AG10803 (cell line): ENCODE measurements at places on chromosomes 11 and 22.

DNA sequence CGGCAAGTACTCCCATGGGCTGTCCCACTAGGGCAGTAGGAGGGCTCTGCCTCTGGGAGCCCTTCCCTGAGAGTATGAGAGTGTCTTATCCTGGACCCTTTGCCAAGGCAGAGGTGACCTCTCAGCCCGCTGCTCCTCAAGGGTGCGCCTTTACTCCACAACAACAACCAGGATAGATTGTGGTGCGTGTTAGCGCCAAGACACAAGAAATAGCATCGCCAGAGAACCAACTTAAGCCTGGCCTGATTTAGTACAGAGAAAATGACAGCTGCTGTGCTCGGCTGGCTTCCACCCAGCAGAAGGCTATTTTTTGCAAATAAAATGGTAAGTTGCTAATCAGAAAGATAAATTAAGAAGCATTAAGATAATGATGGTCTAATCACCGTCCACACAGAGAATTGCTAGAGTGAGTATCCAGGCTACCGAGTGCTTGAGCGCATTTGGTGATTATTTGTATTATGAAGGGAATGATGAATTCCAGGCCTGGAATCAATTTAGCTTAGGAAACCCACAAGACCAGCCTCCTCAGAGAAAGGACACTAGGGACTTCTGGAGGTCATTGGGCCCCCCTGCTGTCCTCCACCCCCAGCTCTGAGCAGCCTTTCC, 119.8 kb downstream of the PKNOX2 start:
- DNase-seq, result no peak

- DNase-seq, result no peak
Observed at GRCh38 chr22:37060801-37061610, 9.5 kb downstream of the KCTD17 start.

- DNase-seq, result peak; percentile 81
Observed at GRCh38 chr11:10727146-10727851, 23.7 kb upstream of the CTR9 start.

DNA sequence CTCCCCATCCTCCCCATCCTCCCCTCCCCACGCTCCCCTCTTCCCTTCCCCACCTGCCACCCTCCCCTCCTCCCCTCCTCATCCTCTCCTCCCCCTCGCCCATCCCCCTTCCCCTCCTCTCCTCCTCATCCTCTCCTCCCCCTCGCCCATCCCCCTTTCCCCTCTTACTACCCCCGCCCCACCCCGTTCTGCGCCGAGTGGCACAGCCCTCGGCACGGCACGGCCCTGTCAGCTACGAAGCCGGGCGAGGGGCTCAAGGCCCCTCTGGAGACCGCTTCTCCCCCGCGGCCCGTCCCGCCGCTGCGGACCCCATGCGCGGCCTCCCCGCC, 449.9 kb downstream of the OPCML start:
- DNase-seq, result no peak

GRCh38 chr11:112225753-112226061, 521 bp upstream of the PTS start:
- DNase-seq, result peak; percentile 70

DNA sequence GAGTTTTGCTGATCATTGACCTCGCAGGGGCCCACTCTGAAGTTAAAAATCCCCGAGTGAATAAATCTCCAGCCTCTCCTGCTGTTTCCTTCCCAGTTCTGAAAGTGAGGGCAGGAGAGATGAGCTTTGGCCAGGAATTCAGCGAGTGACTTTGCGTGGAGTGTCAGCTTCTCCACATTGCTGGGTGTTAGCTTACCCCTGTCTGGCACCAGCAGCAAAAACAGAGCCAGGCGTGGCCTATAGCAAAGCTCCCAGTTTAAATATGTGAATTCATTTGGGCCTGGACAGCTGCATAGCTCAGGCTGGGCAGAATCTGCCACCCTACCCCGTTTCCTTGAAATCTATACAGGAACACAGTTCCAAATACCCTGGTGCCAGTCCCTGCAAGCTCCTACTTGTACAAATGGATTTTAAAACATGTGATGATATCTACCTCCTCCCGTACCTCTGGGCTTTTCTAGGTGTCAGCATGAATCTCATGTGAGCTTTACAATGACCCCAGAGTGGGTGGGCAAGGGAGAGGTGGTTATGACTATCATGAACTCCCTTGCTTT, 25.6 kb downstream of the TIMP3 start:
- no peak for DNase-seq

- peak; percentile 20 for DNase-seq
Observed at GRCh38 chr22:32354360-32355351, 3.0 kb upstream of the RFPL3 start.

DNA sequence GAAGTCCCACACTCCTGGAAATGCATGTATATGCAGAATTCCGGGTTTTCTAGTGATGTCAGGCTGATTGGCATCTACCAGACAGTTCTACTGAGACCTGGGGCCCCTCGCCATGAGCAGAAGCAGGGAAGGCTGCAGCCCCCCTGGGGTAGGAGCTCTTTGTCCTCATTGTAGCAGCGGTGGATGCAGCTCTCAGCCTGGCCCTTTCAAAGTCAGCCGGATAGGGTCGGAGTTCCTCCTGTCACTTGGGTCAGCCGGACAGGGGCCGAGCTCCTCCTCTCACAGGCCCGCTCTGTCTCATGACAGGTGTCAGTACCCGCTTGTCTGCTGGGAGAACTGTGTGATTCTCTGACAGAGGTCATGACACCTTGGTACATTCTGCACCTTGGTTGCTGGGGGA, 30.0 kb downstream of the MRGPRD start:
- no peak for DNase-seq

GRCh38 chr11:103729617-103730016, 306.8 kb upstream of the DDI1 start:
- no peak for DNase-seq

GRCh38 chr11:10709299-10710086, 15.9 kb upstream of the IRAG1 start:
- DNase-seq, result no peak

DNA sequence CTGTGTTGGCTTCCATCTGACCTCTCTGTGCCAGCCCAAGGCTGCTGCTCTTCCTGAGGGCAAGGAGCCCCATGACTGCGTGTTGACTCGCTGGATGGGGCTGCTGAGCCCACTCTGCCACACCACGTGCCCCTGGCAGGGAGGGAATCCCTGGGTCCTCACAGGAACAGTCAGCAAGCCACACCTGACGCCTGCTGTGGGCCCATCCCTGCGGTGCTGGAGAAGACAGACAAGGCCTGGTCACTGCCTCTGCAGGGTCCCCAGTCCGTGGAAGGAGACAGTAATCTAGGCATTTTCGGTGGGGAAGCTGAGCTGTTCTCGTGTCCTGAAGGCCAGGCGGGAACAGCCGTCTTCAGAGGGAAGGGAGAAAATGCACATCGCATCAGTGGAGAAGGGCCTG, 10.6 kb upstream of the PPP6R3 start:
- DNase-seq, result no peak

- peak; percentile 57 for DNase-seq
Observed at GRCh38 chr11:64419818-64420485, 61.0 kb downstream of the RPS6KA4 start.

DNA sequence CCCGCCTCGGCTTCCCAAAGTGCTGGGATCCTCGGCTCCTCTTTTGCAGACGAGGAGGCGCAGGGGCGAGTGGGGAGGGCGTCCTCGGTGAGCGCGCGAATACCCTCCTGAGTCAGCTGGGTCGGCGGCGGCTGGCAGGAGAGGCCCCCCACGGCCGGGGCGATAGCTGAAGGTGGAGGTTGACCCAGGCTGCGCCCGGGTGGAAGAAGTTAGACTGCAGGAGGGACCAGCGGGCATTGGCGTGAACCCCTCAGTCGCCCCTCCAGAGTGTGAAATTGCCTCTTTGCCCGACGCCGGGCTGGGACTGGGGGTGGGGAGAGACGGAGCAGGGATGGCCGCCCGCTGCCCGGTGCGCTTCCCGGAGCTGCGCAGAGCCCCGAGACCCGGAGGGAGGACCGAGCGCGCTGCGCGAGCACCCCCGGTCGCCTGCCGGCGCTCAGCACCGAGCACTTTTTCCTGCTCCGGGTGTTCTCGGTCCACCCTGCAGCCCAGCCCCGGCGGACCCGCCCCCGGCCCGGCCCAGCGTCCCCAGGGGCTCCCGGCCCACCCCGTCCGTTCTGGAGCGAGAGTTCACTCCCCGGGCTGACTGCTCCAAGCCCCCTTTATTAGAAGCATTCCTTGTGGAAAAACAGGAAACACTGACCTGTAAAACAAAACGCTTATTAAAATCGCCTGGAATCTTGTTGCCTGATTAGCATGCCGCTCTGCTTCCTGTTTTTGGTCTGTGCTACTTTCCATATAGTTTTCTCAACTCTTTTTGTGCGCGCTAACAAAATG, 13.7 kb upstream of the CPT1A start:
- DNase-seq, result peak; percentile 55

DNA sequence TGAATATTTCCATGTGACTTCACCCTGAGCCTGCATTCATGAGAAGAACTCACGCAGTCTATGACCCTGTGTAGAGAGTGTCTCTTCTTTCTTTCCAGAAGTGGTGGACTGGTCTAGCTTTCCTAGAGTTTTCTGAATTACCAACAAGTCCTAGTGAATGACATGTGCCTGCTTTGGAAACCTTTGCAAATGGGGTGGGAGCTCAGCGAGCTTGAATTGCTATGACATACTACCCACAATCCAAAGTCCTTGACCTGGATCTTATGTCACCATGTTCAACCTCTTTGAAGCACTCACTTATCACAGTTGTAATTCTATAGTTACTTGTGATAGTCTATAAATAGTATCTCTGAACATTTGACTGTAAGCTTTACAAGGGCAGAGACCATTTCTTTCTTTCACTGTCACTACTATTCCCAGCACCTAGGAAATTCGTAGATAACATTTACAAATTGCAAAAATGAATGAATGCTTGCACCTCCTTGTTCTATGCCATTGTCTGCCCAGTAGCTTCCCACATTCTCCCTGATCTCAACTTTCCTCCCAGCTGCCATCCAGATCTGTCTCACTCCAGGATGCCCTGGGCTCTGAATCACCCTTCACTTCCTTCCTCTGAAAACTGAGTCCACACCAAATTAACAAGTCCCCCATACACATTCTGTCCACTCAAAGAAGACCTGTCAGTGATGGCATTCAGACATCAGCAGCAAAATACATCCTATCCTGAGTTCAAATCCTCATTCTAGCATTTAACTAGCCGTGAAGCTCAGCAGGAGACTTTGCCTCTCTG, 201.9 kb upstream of the SESN3 start:
- no peak for DNase-seq

DNA sequence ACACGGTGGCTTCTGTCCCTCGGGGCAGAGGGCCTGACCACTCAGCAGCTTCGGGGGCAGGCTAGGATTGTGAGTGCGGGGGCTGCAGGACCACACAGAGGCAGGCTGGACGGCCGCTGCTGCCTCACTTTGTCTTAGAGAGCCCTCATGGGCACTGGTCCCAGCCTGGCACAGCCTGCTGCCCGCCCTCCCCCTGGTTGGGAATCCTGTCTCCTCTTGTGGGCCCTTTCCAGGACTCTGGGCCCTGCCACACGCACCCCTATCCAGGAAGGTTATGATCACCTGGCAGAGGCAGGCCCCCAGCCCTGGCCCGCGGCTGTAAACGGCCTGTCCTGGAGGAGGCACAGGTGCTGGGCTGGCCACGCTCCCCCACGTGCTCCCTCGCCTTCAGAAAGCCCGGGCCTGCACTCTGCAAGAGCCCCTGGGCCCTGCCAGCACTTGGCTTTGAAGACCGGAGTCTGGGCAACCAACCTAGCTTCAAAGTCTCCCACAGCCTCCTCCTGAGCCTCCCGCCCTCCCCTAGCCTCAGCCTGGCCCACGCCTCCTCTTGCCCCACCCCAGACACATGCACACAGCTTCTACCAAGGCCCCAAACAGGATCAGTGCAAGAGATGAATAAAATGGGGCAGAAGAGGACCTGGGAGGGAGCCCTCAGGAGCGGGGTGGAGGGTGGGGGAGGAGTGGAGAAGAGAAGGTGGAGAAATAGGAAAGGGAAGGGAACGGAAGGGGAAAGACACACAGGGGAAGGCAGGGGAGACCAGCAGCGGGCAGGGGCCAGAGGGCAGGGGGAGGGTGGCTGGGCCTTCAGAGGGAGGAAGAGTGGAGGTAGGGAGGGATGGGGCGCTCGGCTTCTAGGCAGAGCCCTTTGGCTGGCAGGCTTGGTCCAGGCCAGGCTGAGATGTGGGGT, 31.0 kb downstream of the SYT7 start:
- no peak for DNase-seq

DNA sequence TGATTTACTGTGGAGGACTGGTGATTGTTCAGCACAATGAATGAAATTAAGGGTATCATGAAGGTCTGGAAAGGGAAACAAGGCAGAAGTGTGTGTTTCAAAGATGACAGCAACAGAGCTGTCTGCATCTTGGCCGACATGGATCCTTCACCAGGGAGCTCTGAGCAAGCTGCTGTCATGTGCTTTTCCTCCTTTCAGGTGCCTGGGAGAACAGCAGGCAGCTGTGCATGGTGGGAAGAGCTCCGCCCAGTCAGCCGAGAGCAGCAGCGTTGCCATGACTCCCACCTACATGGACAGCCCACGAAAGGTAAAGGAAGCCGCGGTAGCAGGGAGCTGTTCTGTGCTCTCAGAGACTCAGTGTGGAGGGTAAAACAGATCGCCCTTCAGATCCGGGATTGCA, 87.1 kb upstream of the YWHAH start:
- DNase-seq, result no peak

DNA sequence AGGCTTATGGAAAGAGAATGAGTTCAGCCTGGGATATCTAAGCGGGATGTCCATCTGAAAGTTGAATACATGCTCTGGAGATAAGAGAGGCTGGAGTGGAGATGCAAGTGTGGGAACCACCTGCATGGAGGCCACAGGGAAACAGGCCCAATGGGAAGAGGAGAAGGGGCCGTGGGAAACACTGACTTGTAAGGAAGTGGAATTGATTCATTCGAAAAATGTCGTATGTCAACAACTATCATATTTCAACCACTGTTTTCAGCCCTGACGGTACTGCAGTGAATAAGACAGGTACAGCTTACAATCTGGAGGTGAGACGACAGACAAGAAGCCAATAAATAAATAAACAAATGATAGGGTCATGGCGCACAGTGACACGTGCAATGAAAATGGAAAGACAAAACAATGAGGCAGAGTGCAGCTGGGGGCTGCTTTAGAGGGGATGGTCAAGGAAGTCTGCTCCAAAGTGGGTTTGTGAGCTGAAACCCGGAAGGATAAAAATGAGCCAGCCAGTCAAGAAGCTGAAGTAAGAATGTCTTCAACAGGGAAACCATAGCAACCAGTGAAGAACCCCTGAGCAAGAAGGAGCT, 35.9 kb downstream of the EFCAB6 start:
- no peak for DNase-seq

GRCh38 chr11:111302298-111302697, 4.0 kb downstream of the POU2AF3 start:
- DNase-seq, result no peak

GRCh38 chr11:86519064-86519911, 144.6 kb downstream of the CCDC81 start:
- DNase-seq, result peak; percentile 88

DNA sequence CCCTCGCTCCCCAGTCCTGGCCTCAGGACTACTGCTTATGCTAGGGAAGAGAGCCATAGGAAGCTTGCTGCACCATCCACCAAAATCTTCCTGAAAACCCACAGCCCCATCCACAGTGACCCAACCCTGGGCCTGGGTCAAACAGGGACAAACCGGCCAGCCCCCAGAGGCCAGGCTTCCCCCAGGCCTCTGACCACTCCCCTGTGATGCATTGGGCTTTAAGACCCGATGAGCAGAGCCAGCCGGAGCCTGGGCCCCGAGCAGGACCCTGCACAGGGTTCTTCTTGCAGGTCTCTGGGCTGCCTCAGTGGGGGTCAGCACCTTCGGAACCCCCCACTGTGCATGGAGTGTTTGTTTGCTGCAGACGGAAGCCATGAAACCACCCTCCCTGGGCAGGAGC, 583.7 kb downstream of the BRD1 start:
- DNase-seq, result no peak

- no peak for DNase-seq
Observed at GRCh38 chr11:131692151-131692550, 321.7 kb downstream of the NTM start.
